Stomach (tissue), 19 donors: ENCODE measurements at places on chromosomes 12 and 14.

DNA sequence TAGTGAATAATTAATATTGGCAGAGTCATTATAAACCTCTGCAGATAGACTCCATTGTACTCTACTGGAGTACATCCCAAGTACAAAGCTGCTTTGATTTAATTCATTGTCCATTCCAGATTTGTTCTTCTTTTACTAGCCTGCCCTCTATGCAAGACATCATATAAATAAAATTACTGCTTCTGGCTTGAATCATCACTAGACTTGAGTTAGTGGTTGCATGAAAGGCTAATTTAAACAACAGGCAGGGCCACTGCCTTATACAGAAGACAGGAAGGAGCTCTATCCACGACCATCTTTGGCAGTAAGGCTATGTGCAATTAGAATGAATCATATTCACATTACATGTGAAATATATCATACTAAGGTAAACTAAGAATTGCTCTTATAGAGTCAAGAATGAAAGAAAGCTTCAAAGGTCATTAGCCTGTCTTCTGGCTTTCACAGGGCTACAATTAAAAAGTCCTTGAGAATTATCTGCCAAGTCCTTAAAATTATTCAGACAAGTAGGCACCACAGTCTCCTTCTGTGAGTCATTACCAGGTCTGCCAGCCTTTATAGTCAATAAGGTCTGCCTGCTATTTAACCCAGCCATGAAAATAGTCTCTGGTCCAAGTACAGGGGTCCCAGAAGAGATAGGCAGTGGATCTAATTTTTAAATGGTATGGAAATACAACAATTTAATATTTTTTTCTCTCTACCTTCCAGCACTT, 631.8 kb downstream of the TMTC2 start:
- no peak for DNase-seq
- H3K27ac ChIP-seq = no peak overlapping the region
- no peaks in the 10 kb centered on the region for H3K36me3 ChIP-seq
- no peaks in the 10 kb centered on the region for H3K27me3 ChIP-seq

- H3K4me3 ChIP-seq = no peak overlapping the region
- peaks cover 53% of the 10 kb centered on the region for H3K36me3 ChIP-seq
- peaks cover 11% of the 10 kb centered on the region for H3K4me1 ChIP-seq
- peak; percentile 18 for DNase-seq
Observed at GRCh38 chr12:108519558-108519957, 4.5 kb downstream of the FICD start.

DNA sequence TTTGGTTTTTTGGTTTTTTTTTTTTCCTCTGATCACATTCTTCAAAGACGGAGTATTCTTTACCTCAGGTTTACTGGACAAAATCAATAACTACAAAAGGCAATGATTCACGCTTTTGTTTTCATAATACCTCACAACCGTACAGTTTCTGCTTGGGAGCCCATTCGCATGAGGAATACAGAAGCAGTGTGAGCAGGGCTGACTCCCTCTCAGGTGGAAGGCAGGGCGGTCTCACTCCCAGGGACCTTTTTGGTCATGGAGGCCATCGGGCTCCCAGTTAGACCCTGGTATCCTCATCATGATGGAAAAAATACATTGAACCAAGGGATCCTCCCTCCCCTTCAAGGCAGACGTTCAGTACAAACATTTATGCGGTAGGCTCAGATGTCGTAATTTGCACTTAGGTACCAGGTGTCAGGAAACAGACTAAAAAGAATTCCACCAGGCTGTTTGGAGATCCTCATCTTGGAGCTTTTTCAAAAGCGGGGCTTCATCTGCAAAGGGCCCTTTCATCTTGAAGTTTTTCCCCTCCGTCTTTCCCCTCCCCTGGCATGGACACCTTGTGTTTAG, 19.0 kb upstream of the TIGAR start:
- no peak for DNase-seq
- no peaks in the 10 kb centered on the region for H3K27me3 ChIP-seq
- H3K4me1 ChIP-seq = peaks cover 15% of the 10 kb centered on the region
- H3K4me3 ChIP-seq = no peak overlapping the region
- H3K27ac ChIP-seq = no peak overlapping the region
- no peaks in the 10 kb centered on the region for H3K36me3 ChIP-seq

DNA sequence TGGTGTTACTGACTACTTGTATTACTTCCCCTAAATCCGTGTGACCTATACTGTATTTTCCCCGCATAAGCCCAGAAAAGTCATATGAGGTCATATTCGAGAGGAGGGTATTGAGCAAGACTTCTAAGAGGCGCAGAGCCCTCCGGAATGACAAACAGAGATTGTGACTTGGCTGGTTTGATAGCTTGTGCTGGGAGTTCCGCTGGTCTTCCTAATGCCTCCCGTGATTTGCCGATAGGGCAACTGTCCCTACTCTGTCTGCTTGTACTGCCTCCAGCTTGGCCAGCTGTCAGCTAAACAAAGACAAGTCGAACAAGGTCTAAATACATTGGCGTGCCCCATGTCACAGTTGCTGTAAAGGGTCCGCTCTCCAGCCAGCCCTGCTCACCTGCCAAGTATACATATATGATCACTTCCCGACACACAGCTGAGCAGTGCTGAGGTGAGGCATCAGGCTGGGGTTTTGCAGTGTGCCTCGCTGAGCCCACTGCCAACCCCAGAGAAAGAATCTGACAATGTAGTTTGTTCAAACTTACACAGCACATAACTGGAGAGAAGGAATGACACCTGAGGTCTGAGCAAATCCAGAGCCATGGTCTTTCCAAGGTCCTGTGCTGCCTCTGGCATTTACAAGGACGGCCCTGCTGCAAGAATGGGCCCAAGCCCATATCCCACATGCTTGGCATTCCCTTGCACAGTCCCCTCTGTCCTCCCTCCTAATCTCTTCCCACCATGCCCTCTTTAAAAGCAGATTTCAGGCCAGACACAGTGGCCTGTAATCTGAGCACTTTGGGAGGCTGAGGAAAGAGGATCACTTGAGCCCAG, 23.7 kb downstream of the LGMN start:
- H3K27me3 ChIP-seq = no peaks in the 10 kb centered on the region
- H3K36me3 ChIP-seq = no peaks in the 10 kb centered on the region
- peak overlapping the region; percentile 10 for H3K27ac ChIP-seq
- DNase-seq = peak; percentile 40
- H3K4me1 ChIP-seq = peaks cover 24% of the 10 kb centered on the region
- no peak overlapping the region for H3K4me3 ChIP-seq

DNA sequence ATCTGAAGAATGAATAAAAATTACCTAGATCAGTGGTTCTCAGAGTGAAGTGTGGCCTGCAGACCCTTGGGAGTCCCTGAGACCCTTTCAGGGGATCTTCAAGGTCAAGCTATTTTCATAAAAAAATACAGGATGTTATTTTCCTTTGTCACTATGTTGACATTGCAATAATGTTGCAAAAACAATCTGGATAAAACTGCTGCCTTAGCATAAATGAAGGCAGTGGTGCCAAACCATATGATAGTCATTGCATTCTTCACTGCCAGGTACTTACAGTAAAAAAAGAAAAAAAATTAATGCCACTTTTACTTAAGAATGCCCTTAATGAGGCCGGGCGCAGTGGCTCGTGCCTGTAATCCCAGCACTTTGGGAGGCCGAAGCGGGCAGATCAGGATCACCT, 2.0 kb upstream of the CD4 start:
- no peak overlapping the region for H3K4me3 ChIP-seq
- no peak overlapping the region for H3K27ac ChIP-seq
- no peaks in the 10 kb centered on the region for H3K27me3 ChIP-seq
- H3K4me1 ChIP-seq = no peaks in the 10 kb centered on the region

DNA sequence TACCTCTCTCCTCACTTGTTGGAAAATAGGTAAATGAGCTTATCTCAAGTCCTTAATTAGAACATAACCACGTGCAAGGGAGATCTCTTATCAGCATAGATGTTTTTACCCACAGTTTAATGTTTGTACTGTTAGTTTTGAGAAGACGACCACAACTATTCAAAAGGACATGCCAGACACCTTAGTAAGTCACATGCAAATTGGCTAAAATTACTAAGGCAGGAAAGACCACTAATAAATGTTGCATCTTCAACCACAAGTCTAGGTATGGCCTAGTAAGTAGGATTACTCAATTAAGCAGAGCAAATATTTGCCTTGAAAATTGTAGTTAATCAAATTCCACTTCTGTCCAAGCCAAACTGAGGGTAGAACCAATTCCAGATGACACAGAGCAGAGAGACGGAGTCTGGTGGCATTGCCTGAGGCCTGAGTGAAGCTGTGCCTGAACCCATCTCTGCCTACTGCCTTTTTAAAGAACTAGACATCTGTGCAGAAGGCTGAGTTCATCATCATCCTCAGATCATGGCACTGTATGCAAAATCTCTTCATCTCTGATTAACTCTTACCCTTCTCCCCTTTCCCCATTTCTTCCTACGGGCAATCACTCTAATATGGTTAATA, 29.7 kb upstream of the CHST11 start:
- H3K27me3 ChIP-seq = no peaks in the 10 kb centered on the region
- H3K4me3 ChIP-seq = no peak overlapping the region
- peaks cover 12% of the 10 kb centered on the region for H3K4me1 ChIP-seq
- no peak overlapping the region for H3K27ac ChIP-seq
- DNase-seq = no peak
